ENCODE measurements at places on chromosomes 16 and 17. TPM values are rescaled to one million over a fixed set of nuclear protein-coding genes. Genes with fewer than 3 reads are reported as not detected.

GRCh38 chr16:48632137-48632774, 22.3 kb upstream of the N4BP1 start:
- H3K36me3 ChIP-seq = no peaks in the 10 kb centered on the region
- H3K27ac ChIP-seq = no peak overlapping the region
- no peak overlapping the region for H3K4me3 ChIP-seq
- H3K27me3 ChIP-seq = peaks cover 10% of the 10 kb centered on the region

- DNase-seq = no peak
- no peak overlapping the region for H3K27ac ChIP-seq
- H3K4me1 ChIP-seq = peaks cover 36% of the 10 kb centered on the region
- H3K27me3 ChIP-seq = no peaks in the 10 kb centered on the region
- no peak overlapping the region for H3K4me3 ChIP-seq
- H3K36me3 ChIP-seq = peaks cover 4% of the 10 kb centered on the region
Measured at GRCh38 chr17:29396066-29396465, 5.9 kb downstream of the TAOK1 start.

- H3K27ac ChIP-seq = peak overlapping the region; percentile 80
- H3K4me1 ChIP-seq = peaks cover 23% of the 10 kb centered on the region
- no peaks in the 10 kb centered on the region for H3K27me3 ChIP-seq
- no peak overlapping the region for H3K4me3 ChIP-seq
Measured at GRCh38 chr16:68332411-68333121, 21.7 kb downstream of the PRMT7 start.

DNA sequence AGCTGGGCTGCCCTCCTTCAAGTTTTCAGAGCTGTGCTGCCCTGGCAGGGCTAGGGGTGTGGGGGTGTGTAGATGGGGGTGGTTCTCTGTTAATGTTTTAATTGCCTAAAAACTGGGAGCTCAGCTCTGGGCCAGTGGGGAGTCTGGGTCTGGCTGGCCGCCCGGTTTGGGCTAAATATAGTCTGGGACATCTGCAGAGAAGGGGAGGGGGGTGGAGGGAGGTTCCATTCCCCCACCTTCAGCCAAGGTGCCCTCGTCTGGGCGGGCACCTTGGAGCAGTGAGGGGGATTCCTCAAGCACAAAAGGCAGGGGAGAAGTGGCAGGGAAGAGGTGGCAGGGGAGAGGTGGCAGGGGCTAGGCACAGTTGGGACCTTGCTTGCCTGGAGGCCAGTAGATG, 13.0 kb downstream of the RARA start:
- peaks cover 86% of the 10 kb centered on the region for H3K4me1 ChIP-seq
- no peaks in the 10 kb centered on the region for H3K36me3 ChIP-seq
- peak overlapping the region; percentile 95 for H3K4me3 ChIP-seq
- peak; percentile 52 for DNase-seq
- peak overlapping the region; percentile 99 for H3K27ac ChIP-seq

DNA sequence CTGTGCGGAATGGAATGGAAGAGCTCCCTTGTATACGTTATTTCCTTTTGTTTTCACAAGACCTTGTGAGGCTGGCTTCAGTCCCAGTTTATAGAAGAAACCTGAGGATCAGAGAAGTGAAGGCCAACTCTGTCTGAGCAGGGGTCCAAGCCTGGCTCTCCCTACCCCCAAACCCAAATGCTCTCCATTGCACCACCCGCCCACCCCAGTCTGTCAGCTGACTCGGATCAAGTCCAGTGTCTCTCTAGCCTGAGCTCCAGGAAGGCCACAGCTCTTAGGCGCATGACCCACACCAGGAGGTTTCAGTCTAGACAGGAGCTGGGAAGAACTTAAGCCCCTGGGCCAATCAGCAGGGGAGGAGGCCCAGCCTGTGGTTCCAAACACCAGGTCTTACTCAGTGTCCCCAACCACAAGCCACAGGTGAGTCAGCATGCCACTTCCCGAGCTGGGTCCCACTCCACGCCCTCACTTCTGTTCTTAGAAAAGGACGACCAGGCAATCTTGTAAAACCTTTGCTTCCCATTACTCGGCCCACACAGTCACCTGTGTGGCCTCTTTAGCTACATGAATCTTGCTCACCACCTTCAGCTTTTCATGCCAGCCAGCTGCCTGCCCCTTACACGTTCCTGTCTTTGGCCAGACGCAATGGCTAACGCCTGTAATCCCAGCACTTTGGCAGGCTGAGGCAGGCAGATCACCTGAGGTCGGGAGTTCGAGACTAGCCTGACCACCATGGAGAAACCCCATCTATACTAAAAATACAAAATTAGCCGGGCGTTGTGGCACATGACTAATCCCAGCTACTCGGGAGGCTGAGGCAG, 27.8 kb downstream of the TK2 start:
- H3K27ac ChIP-seq = peak overlapping the region; percentile 95
- no peak overlapping the region for H3K4me3 ChIP-seq
- H3K27me3 ChIP-seq = no peaks in the 10 kb centered on the region
- H3K4me1 ChIP-seq = peaks cover 53% of the 10 kb centered on the region
- DNase-seq = no peak

GRCh38 chr16:50460538-50461399, 87.4 kb upstream of the NKD1 start:
- no peak overlapping the region for H3K4me3 ChIP-seq
- H3K27ac ChIP-seq = no peak overlapping the region
- H3K27me3 ChIP-seq = peaks cover 67% of the 10 kb centered on the region
- DNase-seq = peak; percentile 67
- H3K36me3 ChIP-seq = no peaks in the 10 kb centered on the region
- H3K4me1 ChIP-seq = no peaks in the 10 kb centered on the region

DNA sequence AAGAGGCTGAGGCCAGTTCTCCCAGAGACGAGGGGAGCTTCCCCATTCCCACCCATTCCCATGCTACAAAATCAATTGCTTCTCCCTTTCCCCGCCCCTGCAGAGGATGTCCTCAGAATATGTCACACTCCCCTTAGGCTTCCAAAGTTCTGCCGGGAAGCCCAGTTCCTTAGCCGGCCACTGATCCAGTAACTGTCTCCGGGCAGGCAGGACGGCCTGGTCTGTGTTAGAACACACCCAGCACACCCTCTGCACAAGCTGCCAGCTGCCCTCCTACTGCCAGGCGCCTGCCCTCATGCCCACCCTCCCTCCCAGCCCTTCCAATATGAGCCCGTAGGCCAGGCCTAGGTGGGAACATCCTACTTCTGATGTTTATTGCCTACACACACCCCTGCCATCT, 31.1 kb downstream of the SGSM2 start:
- no peak overlapping the region for H3K4me3 ChIP-seq
- no peak overlapping the region for H3K27ac ChIP-seq
- H3K27me3 ChIP-seq = no peaks in the 10 kb centered on the region
- peaks cover 2% of the 10 kb centered on the region for H3K4me1 ChIP-seq

- H3K4me3 ChIP-seq = no peak overlapping the region
- no peak for DNase-seq
- H3K36me3 ChIP-seq = no peaks in the 10 kb centered on the region
Measured at GRCh38 chr17:70365091-70365583, 195.8 kb downstream of the KCNJ2 start.

GRCh38 chr17:63841350-63842172, 924 bp downstream of the SMARCD2 start:
- peaks cover 31% of the 10 kb centered on the region for H3K4me1 ChIP-seq
- no peaks in the 10 kb centered on the region for H3K27me3 ChIP-seq
- DNase-seq = no peak
- no peaks in the 10 kb centered on the region for H3K36me3 ChIP-seq
- H3K27ac ChIP-seq = peak overlapping the region; percentile 93

- no peak for DNase-seq
- peaks cover 14% of the 10 kb centered on the region for H3K4me1 ChIP-seq
- no peak overlapping the region for H3K27ac ChIP-seq
- H3K36me3 ChIP-seq = no peaks in the 10 kb centered on the region
- H3K4me3 ChIP-seq = no peak overlapping the region
Measured at GRCh38 chr16:89168381-89169189, 3.0 kb upstream of the CDH15 start.

DNA sequence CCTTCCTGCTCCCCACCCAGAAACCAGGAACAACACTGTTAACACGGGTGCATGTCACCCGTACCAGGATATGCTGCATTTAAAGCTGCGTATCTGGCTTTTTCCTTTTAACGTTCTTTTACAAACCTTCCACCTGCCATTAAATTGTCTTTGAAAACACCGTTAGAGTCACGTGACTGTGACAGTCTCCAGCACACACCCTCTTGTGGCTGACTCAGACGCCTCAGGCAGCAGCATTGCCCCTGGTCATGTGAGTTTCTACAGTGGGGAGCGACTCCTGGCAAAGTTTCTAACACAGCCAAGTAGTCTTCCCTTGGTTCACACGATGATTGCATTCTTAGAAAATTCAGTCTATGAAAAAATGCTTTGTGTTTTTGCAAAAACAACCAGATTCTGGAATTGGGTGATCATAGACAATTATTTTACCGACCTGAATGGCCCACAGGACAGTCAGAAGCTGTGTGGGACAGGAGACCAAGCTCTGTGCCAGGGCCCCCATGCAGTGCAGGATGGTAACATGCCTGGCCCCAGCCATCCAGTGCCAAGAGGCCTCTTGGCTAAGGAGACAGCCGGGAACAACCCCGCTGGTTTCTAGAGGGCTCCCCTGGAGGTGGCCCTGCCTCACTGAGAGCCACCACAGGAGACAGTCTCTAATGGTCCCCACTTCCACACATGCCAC, 199.1 kb downstream of the KATNIP start:
- no peak for DNase-seq
- peaks cover 11% of the 10 kb centered on the region for H3K36me3 ChIP-seq
- H3K4me3 ChIP-seq = no peak overlapping the region
- H3K27me3 ChIP-seq = no peaks in the 10 kb centered on the region
- H3K4me1 ChIP-seq = peaks cover 12% of the 10 kb centered on the region

GRCh38 chr16:74216319-74216718, 80.3 kb upstream of the PSMD7 start:
- peaks cover 11% of the 10 kb centered on the region for H3K27me3 ChIP-seq
- H3K27ac ChIP-seq = no peak overlapping the region
- DNase-seq = no peak

GRCh38 chr17:80456465-80457235, 19.8 kb downstream of the NPTX1 start:
- H3K27me3 ChIP-seq = peaks cover 12% of the 10 kb centered on the region
- no peak overlapping the region for H3K4me3 ChIP-seq
- no peak overlapping the region for H3K27ac ChIP-seq

DNA sequence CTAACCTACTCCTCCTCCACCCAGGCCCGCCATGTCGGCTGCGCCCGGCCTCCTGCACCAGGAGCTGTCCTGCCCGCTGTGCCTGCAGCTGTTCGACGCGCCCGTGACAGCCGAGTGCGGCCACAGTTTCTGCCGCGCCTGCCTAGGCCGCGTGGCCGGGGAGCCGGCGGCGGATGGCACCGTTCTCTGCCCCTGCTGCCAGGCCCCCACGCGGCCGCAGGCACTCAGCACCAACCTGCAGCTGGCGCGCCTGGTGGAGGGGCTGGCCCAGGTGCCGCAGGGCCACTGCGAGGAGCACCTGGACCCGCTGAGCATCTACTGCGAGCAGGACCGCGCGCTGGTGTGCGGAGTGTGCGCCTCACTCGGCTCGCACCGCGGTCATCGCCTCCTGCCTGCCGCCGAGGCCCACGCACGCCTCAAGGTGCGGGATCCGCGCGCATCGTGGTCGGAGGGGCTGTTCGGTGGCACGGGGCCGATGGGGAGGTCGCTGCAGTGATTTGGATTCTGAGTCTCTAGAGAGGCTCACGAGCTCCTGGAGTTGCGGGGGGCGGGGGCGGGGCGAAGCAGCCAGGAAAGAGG, 878 bp downstream of the TRIM72 start:
- no peak for DNase-seq
- H3K27me3 ChIP-seq = peaks cover 53% of the 10 kb centered on the region
- H3K4me3 ChIP-seq = peak overlapping the region; percentile 66

GRCh38 chr17:69860142-69860680, 214.8 kb upstream of the KCNJ16 start:
- H3K4me3 ChIP-seq = no peak overlapping the region
- no peaks in the 10 kb centered on the region for H3K4me1 ChIP-seq
- H3K36me3 ChIP-seq = peaks cover 10% of the 10 kb centered on the region
- H3K27me3 ChIP-seq = no peaks in the 10 kb centered on the region
- no peak for DNase-seq

DNA sequence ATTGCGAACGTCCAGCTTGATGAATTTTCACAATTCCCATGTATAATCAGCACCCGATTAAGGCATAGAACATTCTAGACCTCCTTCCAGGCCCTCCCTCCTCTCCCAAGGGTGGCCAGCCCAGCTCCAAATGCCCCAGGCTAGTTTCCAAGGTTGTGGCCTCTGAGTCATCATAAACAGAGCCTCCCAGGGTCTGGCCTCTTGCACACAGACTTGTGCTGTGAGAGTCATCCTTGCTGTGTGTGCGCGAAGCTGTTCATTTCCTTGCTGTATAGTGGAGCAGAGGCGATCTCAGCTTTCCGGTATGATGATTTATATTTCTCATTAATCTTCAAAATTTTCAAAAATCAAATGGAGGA, 20.5 kb upstream of the JPH3 start:
- peak overlapping the region; percentile 97 for H3K27ac ChIP-seq
- H3K27me3 ChIP-seq = peaks cover 2% of the 10 kb centered on the region
- H3K4me1 ChIP-seq = peaks cover 48% of the 10 kb centered on the region
- no peaks in the 10 kb centered on the region for H3K36me3 ChIP-seq
- H3K4me3 ChIP-seq = peak overlapping the region; percentile 60

DNA sequence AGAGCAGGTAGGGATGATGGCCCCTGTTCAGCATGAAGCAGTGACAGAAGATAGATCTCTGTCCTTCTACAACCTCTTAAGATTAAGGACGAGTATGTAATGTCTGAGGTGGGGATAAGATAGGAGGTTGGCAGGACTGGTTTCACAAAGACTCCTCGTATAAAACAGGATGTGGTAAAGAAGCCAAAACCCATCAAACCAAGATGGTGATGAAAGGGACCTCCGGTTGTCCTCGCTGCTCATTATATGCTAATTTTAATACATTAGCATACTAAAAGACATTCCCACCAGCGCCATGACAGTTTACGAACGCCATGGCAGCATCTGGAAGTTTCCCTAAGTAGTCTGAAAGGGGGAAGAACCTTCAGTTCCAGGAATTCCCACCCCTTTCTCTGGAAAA, 27.3 kb downstream of the MIS12 start:
- H3K27me3 ChIP-seq = no peaks in the 10 kb centered on the region
- H3K27ac ChIP-seq = no peak overlapping the region
- no peaks in the 10 kb centered on the region for H3K36me3 ChIP-seq
- no peak overlapping the region for H3K4me3 ChIP-seq
- H3K4me1 ChIP-seq = peaks cover 31% of the 10 kb centered on the region

GRCh38 chr17:39450847-39451581, at the start of gene MED1:
Gene MED1 (minus strand): TSS chr17:39451263. CDS start chr17:39451062, 201 bp downstream.
- peaks cover 15% of the 10 kb centered on the region for H3K4me1 ChIP-seq
- H3K27ac ChIP-seq = peak within 1 kb of the TSS; percentile 98
- peak; percentile 96 for DNase-seq
- no peaks in the 10 kb centered on the region for H3K27me3 ChIP-seq
- peaks cover 5% of the 10 kb centered on the region for H3K36me3 ChIP-seq

GRCh38 chr17:15303851-15304250, 37.5 kb downstream of the TEKT3 start:
- no peaks in the 10 kb centered on the region for H3K36me3 ChIP-seq
- no peak for DNase-seq
- no peaks in the 10 kb centered on the region for H3K27me3 ChIP-seq
- peaks cover 42% of the 10 kb centered on the region for H3K4me1 ChIP-seq
- no peak overlapping the region for H3K4me3 ChIP-seq

The MYCBPAP gene
- 1.2 TPM for total RNA-seq

The ZG16 gene
- total RNA-seq = not detected

The IFI35 gene
- 9.0 TPM for total RNA-seq

The ARMC5 gene
- 12.2 TPM for total RNA-seq

The GINS3 gene
- 1.9 TPM for total RNA-seq

The TBX2 gene
- total RNA-seq = 2.0 TPM

The KRTAP9-8 gene
- total RNA-seq = not detected

The CLEC18A gene
- total RNA-seq = 3.5 TPM

The SLFN13 gene
- total RNA-seq = 4.9 TPM
